ENCODE measurements at places on chromosomes 4 and X.

GRCh38 chr4:139816856-139817255, 151.2 kb downstream of the MGST2 start:
- no peak for DNase-seq

GRCh38 chrX:46444011-46444410, 101.2 kb downstream of the ZNF674 start:
- DNase-seq, result no peak

DNA sequence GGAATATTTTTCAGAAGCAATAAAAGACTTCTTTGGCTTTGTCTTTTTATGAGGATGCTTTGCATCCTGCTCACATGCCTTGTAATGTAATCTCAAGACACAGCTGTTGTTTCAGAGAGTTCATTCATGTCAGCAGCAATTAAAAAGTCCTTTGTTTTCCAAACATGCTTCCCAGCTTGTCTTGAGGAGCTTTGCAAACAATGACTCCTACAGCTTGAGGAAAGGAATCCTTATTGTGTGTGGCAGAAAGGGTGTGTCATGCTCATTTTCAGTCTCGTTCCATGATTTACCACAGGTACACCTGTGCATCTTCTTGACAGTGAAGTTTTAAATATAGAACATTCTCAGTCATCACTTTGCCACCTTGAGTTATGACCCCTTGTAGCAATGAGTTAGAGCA, 139.2 kb upstream of the AADAT start:
- no peak for DNase-seq

DNA sequence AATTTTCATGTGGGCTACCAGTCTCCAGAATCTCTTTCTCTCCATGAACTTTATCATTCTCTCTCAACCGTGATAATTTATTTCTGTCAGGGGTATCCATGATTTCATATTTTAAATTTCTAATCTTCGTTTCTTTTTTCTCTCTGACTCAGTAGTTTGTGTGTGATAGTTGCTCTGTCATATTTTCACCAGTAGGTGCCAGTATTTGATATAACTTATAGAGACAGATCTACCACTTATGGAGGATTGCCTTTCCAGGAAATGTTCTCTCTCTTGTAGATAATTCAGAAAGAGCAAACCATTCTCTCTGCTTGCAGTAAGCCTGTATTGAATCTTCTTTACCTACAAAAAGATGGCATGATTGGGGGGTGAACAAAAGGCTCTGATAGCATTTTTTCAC, 79.3 kb upstream of the DYNLT3 start:
- DNase-seq, result peak; percentile 16

GRCh38 chrX:129193357-129193756, 329.9 kb downstream of the SMARCA1 start:
- DNase-seq, result no peak

DNA sequence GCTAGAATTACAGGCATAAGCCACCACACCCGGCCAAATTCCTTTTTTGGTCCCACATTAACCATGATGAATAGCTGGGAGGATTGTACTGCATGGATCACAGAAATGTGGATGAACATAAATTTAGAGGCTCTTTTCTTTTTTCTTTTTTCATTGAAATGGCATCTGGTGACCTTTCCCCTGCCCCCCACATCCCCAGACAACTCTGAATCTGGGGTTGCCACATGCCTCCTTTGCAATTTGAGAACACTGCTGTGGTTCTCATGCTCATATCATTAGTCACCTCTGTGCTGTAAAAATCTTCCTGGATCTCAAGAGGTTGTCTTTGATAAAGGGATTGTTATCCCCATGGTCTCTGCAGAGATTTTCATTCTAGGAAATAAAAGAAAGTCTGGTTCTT, 22.8 kb upstream of the FMR1NB start:
- no peak for DNase-seq

DNA sequence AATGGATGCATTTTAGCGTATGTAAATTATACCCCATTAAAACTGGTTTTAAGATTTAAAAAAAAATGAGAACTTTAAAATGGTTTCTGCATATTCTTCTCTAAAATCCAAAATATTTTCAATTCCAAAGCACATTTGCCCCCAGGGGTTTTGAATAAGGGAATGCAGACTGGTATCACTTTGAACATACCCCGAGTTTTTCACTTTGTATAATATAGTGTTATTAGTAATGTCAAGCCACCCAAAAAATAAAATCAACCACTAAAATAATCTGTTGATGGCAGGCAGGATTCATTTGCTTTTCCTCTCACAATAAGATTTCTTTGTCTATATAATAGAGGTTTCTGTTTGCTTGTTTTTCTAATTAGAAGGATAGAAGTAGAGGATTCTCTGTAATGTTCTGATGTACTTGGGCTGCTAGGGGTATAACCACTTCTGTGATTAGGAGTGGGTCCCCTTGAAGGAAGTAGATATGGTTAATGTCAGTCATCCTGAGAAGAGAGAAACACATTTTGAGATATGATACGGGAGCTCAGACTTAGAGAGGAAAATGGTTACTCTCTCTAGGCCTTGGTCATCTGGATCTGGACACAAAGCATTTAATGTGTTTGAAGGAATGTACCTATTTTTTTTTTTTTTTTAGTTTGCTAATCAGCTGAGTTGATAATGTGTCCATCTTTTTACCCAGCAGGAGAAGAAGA, 9.3 kb upstream of the LIN54 start:
- no peak for DNase-seq

- DNase-seq, result no peak
Observed at GRCh38 chrX:21691512-21692018, 33.4 kb upstream of the KLHL34 start.

DNA sequence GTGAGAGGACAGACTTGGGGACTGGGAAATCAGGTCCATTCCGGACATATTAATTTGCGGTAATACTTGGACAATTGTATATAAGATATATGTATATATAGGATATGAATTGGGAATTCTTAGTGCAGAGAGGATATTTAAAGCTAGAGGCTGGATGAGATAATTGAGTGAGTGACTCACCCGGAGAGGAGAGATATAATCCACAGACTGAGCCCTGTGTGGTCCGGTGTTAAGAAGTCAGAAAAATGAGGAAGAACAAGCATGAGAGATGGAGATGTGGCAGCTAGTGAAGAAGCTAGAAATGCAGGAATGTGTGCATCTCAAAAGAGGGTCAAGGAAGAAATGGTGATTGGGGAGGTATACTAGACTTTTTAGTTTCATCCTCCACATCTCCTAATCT, 336.2 kb downstream of the SLC7A11 start:
- no peak for DNase-seq

DNA sequence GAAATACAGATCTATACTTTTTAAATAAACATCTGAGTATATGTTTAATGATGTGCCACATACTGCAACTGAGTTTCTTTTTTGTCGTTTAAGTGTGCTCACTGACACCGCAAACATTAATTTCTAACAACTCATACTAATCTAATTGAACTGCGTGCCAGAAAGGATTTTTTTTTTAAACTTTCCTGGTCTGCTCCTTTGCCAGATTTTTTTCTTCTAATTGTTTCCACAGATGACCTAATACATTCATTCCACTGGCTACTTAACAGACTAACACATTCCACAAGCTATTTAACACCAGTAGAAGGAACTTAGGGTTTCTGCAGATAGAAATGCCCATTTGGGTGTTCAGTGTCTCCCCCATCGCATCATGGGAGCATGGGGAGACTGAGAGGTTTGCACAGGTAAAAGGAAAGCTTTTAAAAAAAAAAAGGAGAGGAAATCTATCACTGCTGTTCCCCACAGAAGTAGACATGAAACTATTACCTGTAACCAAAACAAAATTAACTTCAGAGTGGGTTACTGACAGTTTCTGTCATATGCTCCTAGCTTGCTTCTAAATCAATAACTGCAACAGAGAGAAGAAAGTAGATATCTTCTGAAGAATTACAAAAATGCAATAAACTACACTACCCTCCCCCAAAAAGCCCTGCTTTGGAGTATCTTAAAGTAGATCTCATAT, 31.6 kb downstream of the SH3KBP1 start:
- DNase-seq, result no peak

DNA sequence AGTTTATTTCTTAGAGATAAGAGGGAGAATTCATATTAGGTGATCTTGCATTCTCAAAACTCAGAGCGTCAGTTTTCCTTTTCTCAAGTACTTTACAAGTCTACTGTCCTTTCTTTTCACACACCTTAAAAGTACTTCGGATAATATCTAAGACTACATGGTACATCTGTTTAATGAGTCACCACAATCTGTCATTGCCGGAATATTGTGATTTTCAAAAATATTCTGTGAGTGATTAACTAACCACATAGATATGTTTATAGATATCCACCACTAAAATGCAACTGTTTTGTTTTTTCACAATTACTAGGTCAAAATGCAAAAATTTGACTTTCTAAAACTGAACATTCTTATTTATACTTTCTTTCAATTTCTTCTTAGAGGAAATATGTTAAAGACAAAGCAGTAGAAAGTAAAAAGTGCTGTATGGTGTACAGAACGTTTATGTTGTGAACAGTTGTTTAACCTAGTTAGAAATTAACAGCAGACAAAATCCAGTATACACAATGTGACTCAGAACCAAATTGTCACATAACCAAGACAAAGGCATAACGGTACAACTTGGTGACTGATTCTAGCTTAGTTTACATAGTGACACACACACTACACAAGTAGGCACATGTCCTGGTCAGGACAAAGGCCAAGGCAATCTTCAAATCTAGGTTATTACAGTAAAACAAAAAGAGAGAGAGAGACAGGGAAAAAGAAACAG, 482.9 kb downstream of the NAF1 start:
- DNase-seq, result no peak

- DNase-seq, result no peak
Observed at GRCh38 chr4:122118243-122118642, 33.9 kb upstream of the BLTP1 start.

DNA sequence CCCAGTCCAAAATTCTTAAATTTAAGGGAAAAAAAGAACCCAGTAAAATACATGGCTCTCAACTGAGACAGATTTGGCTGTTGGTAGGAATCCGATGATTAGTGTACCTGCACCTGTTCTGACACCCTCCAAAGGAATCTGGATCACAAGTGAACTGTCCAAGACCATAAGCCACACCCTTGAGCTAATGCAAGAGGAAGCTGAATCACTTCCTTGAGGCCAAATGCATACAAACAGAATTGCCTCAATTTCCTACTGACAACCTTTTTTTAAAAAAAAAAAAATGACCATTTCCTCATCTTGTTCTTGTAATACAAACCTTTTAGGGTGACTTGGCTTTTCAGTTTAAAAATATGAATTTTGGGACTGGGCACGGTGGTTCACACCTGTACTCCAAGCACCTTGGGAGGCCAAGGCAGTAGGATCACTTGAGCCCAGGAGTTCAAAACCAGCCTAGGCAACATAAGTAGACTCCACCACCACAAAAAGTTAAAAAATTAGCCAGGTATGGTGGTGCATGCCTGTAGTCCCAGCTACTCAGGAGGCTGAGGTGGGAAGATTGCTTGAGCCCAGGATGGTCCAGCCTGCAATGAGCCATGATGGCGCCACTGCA, 10.7 kb upstream of the FBXL5 start:
- no peak for DNase-seq

DNA sequence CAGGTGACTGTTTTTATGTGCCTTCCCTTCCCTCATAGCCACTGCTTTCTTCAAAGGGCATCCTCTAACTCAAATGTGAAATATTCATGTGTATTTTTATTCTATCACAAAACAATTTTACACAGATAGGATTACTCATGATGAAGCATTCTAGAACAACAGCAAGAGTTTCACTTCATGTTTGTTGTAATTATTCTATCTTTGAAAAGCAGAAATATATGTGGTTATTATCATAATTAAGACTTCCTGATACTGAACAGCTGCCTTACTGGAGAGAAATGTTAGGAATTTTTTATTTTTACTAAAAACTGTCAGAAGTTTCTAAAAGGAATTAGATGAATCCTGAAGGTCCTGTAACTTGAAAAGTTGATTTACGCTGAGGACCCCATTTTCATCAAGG, 229.1 kb downstream of the PALLD start:
- no peak for DNase-seq

- DNase-seq, result no peak
Observed at GRCh38 chr4:306551-306961, 1.3 kb upstream of the ZNF732 start.

DNA sequence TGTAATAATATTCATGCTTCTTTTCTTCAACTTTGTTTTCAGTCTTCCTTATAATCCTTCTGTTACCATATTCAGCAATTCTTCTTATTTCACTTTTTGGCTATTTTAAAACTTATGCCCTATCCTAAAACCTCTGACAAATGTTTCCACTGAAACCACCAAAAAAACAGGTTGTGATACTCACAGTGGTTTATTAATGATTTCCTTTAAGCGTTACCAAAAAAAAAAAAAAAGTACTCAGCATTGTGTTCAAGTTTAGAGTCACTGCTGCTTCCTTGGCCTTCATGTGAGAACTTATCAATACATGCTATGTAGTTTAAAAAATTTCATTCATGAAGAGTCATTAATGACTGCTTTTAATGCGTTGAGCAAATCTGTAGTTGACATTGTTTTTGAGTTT, 35.4 kb upstream of the UGT2A3 start:
- DNase-seq, result no peak

DNA sequence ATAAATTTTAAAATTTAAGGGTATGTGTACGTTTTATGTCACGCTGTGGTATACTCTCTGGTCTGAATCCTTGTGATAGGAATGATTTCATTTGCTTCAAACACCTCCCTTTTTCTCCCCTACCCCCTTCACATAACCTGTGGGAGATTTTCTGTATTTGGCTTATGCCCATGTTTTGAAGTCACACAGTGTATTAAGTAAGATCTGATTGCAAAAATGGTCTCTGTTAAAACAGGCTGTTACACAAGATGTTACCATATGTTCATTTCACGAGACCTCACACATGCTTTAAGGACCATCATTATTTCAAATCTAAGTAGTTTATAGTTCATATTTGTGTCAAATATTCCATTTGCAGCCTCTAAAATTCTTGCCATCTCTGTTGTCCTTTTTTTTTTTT, 63.5 kb downstream of the TMEM131L start:
- no peak for DNase-seq

- DNase-seq, result no peak
Observed at GRCh38 chr4:101264512-101264911, 82.8 kb downstream of the PPP3CA start.

- DNase-seq, result no peak
Observed at GRCh38 chr4:108361446-108361820, 192.7 kb upstream of the LEF1 start.

GRCh38 chr4:41964401-41964800, 17.2 kb upstream of the DCAF4L1 start:
- DNase-seq, result no peak

- DNase-seq, result no peak
Observed at GRCh38 chr4:127355743-127356142, 277.0 kb upstream of the INTU start.

- DNase-seq, result no peak
Observed at GRCh38 chrX:40617566-40617965, 5.7 kb upstream of the MPC1L start.

DNA sequence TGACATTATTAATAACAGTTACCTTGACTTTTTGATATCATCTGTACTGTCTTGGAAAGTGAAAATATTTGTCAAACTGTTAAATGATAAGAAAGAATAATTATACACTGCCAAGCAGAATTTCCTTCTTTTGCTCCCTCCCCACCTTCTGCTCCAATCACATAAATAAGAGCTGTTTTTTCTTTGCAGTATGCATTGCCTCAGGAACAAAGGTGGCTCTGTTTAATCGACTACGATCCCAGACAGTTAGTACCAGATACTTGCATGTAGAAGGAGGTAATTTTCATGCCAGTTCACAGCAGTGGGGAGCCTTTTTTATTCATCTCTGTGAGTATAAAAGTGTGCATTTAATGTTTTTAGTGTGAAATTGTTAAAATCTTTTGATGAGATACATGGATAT, 66.1 kb downstream of the CCKAR start:
- peak; percentile 49 for DNase-seq

GRCh38 chr4:77073981-77074380, 1.8 kb downstream of the CCNI start:
- DNase-seq, result peak; percentile 34

Measured in globus pallidus (tissue), 1 donor.